Left ventricle myocardium inferior (tissue), 1 donor: ENCODE measurements at places on chromosomes 3 and 15. TPM values are rescaled to one million over a fixed set of nuclear protein-coding genes. Genes with fewer than 3 reads are reported as not detected.

Gene CNTN4
- 1.2 TPM for total RNA-seq

Gene LSMEM2
- 27.7 TPM for total RNA-seq

Gene RAF1
- total RNA-seq, result 137 TPM

Gene GPR62
- 0.16 TPM for total RNA-seq

Gene SSUH2
- total RNA-seq, result 1.1 TPM

Gene RTP3
- not detected for total RNA-seq

DNA sequence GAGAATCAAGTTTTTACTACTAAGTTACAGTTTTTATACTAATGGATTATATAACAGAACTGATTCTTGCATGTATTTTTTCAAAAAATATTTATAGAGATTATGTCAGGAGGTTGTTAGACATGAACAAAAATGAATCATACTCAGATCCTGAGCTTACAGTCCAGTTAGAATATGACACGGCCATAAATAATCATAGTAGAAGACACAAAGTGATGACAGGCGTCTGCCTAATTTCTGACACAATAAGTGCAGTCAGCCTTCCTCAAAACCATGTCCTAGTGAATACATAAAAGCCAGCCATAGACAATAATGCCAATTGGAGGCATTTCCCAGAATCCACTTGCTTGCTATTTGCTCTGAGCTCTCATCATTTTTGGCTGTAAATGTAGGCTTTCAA is 81.7 kb upstream of the POU1F1 start:
- H3K4me3 ChIP-seq, result no peak overlapping the region
- no peaks in the 10 kb centered on the region for H3K4me1 ChIP-seq
- DNase-seq, result no peak
- no peaks in the 10 kb centered on the region for H3K36me3 ChIP-seq
- H3K27me3 ChIP-seq, result no peaks in the 10 kb centered on the region
- H3K27ac ChIP-seq, result no peak overlapping the region

- peaks cover 13% of the 10 kb centered on the region for H3K4me1 ChIP-seq
- H3K36me3 ChIP-seq, result no peaks in the 10 kb centered on the region
- no peak overlapping the region for H3K4me3 ChIP-seq
- H3K27ac ChIP-seq, result peak overlapping the region; percentile 41
- DNase-seq, result no peak
These were observed 74.4 kb downstream of the P2RY1 start for GRCh38 chr3:152909180-152909883.

GRCh38 chr15:94228611-94229010 is 2.8 kb upstream of the MCTP2 start:
- no peak overlapping the region for H3K27ac ChIP-seq
- H3K36me3 ChIP-seq, result no peaks in the 10 kb centered on the region

- H3K4me3 ChIP-seq, result no peak overlapping the region
- DNase-seq, result no peak
- no peak overlapping the region for H3K27ac ChIP-seq
- no peaks in the 10 kb centered on the region for H3K4me1 ChIP-seq
These were observed 775.3 kb upstream of the ARPP21 start for GRCh38 chr3:34864011-34864410.

- no peak for DNase-seq
- H3K4me3 ChIP-seq, result no peak overlapping the region
- H3K4me1 ChIP-seq, result peaks cover 52% of the 10 kb centered on the region
These were observed 5.4 kb upstream of the PPP1R2 start for GRCh38 chr3:195548501-195548900.

- H3K27ac ChIP-seq, result no peak overlapping the region
- H3K4me3 ChIP-seq, result no peak overlapping the region
- no peak for DNase-seq
These were observed 338.9 kb upstream of the CFAP20DC start for GRCh38 chr3:59388555-59389270.

DNA sequence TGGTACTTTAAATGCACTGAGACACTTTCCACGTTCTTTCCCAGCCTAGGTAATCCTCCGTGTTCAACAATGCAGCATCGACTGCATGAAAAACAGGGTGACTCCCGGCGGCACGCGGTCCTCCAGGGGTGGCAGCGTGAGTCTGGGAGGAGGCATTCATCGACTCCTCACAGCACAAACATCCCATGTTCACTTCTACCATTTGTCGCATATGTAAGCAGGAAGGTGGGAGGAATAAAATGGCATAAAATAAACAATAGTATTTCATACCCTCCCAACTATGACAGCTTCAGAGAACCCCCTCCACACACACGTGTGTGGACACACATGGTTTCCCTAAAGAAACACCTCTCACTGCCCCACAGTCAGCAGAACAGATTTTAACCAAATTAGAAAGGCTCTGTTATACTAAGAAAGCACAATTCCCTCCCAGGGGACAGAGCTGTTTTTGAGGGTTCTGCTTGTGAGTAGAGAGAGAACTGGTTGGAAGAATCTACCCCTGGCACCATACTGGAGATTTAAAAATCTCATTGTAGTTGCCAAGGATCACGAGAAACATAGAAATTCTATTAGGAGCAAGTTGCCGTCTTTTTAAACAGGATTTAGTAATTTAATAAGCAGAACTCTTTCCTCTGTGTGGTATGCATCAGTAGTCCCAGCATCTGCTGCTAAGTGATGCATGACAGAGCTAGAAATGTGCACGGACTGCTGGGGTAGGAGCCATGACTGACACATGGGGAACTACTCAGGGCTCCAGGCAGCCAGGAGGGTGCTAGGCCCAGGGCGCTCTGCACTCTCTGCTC is 6.0 kb downstream of the FAM43A start:
- H3K27me3 ChIP-seq, result no peaks in the 10 kb centered on the region
- no peak for DNase-seq
- H3K4me1 ChIP-seq, result peaks cover 62% of the 10 kb centered on the region
- no peak overlapping the region for H3K4me3 ChIP-seq
- H3K36me3 ChIP-seq, result peaks cover 8% of the 10 kb centered on the region

DNA sequence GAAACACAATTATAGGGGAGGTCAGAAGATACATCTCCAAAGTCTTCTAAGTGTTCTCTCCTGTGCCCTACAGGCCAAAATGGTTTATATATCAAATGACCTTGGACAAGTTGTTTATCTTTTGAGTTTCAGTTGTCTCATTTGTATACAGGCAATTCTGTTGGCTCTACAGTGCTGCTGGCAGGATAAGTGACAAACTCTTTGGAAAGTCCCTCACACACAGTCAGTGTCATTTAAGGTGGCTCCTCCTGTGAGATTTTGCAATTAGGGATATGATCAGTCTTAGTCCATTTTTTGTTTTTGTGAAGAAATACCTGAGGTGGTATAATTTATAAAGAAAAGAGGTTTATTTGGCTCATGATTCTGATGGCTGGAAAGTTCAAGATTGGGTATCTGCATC is 1035.8 kb upstream of the CFAP20DC start:
- H3K4me1 ChIP-seq, result no peaks in the 10 kb centered on the region
- H3K4me3 ChIP-seq, result no peak overlapping the region

GRCh38 chr3:13607821-13608597 is 59.1 kb downstream of the FBLN2 start:
- no peaks in the 10 kb centered on the region for H3K4me1 ChIP-seq
- no peak overlapping the region for H3K27ac ChIP-seq
- no peaks in the 10 kb centered on the region for H3K36me3 ChIP-seq
- H3K27me3 ChIP-seq, result peaks cover 25% of the 10 kb centered on the region
- H3K4me3 ChIP-seq, result no peak overlapping the region

GRCh38 chr3:189305412-189305811 is 133.6 kb downstream of the TPRG1 start:
- no peaks in the 10 kb centered on the region for H3K36me3 ChIP-seq
- no peak for DNase-seq
- H3K27ac ChIP-seq, result no peak overlapping the region

DNA sequence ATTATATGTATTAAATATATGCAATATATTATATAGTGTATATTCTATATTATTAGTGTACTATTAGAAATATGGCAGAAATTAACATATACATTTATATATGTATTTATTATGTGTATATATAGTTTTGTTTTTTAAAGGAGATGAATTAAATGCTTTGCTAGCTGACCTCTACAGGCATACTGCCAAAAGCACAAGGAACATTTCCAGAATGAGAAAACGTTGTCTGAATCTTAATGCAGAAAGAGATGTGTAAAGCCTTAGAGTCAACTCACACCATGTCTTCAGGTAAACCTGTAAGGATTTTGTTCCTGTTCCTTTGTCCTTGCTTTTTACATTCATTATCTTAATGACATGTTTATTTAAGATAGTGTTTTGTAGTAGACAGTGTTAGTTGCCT is 111.9 kb downstream of the ST8SIA2 start:
- no peak for DNase-seq
- no peaks in the 10 kb centered on the region for H3K4me1 ChIP-seq
- H3K27ac ChIP-seq, result no peak overlapping the region

- no peak overlapping the region for H3K27ac ChIP-seq
- peaks cover 93% of the 10 kb centered on the region for H3K27me3 ChIP-seq
- H3K4me1 ChIP-seq, result no peaks in the 10 kb centered on the region
- H3K36me3 ChIP-seq, result no peaks in the 10 kb centered on the region
- no peak overlapping the region for H3K4me3 ChIP-seq
These were observed 51.4 kb upstream of the IGF1R start for GRCh38 chr15:98596885-98597392.

DNA sequence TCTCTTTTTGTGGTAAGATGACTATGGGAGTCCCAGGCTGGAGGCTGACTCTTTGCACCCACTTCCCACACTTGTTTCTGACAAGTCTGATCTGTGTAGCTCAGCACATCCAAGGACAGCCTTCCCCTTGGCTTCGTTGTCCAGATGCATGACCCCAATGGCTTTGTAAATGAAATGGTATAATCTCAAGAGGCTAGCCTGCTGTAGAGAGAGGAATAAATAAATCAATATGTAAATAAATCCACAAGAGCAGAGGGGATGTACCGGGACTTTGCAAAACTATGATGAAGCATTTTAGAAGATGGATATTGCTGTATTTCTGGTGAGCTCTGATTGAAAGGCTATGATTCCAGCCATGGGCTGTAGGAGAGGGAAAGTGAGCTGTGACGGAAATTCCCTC is 79.9 kb upstream of the NEO1 start:
- peaks cover 11% of the 10 kb centered on the region for H3K4me1 ChIP-seq
- no peak overlapping the region for H3K27ac ChIP-seq
- H3K4me3 ChIP-seq, result no peak overlapping the region

DNA sequence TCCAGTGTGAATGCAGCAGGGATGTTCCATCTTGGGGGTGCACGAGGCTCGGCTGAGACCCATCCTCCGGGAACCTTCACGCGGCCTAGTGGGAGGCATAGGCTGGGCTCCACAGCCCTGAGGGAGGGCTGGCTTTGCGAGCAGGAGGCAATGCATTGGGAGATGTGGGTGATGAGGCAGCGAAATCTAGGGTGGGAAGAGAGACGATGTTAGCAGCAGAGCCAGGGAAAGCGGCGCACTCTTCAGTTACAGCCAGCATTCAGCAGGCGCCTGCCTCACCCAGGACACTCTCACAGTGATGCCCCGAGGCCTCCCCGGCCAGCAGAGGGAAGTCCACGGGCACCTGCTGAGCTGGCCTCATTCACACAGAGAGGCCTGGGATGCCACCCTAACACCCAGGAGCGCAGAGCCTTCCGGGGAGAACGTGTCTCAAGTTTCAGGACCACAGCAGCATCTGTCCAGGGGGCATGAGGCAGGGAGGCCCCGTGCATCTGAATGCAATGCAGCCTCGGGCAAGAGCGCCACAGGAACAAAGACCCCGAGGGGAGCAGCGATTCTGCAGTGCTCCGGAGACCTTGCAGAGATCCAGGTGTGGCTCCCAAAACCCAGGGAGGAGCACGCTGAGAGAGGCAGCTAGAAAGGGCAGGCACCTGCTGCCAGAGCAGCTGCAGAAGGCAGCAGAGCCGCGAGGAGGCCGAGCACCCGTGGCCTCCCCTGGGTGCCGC is 102.4 kb downstream of the NUP210 start:
- no peaks in the 10 kb centered on the region for H3K4me1 ChIP-seq
- H3K27me3 ChIP-seq, result no peaks in the 10 kb centered on the region
- no peak overlapping the region for H3K27ac ChIP-seq
- no peaks in the 10 kb centered on the region for H3K36me3 ChIP-seq

GRCh38 chr15:25737218-25737643 is 125.9 kb downstream of the ATP10A start:
- peak overlapping the region; percentile 56 for H3K27ac ChIP-seq
- H3K4me3 ChIP-seq, result no peak overlapping the region
- H3K4me1 ChIP-seq, result peaks cover 26% of the 10 kb centered on the region
- no peaks in the 10 kb centered on the region for H3K36me3 ChIP-seq

DNA sequence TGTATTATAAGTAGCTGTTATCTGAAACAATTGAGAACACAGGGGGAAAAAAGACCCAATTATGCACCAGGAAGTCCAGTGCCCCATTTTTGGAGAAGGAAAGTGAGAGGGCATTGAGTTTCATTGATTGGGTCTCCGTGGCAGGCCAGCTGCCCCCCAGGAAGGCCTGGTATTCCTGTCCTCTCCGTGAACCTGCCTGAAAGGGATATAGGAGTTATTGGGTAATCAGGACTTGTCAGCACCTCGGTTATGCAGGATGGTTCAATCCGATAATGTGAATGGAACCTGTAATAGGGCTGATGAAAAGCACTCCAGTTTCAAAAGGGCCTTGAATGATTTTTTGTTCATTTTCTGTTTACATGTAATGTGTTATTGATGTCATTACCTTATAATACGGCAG is 122.0 kb upstream of the RARB start:
- H3K27ac ChIP-seq, result no peak overlapping the region
- no peak overlapping the region for H3K4me3 ChIP-seq
- DNase-seq, result no peak

GRCh38 chr15:26095710-26096330 is 232.7 kb upstream of the ATP10A start:
- no peak overlapping the region for H3K27ac ChIP-seq
- DNase-seq, result no peak
- H3K27me3 ChIP-seq, result peaks cover 25% of the 10 kb centered on the region
- no peaks in the 10 kb centered on the region for H3K36me3 ChIP-seq
- H3K4me1 ChIP-seq, result no peaks in the 10 kb centered on the region

DNA sequence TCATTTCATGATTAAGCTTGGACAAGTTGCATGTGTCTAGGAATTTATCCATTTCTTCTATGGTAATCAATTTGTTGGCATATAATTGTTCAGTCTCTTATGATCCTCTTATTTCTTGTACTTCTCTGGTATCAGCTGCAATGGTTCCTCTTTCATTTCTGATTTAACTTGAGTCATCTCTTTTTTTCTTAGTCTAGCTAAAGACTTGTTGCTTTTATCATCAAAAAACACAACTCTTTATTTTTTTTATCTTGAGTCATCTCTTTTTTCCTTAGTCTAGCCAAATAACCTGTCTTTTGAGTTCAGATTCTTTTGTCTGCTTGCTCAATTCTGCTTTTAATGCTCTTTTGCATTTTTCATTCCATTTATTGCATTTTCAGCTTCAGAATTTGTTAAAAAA is 37.3 kb downstream of the UBE3A start:
- H3K27me3 ChIP-seq, result no peaks in the 10 kb centered on the region
- no peak overlapping the region for H3K4me3 ChIP-seq
- peaks cover 45% of the 10 kb centered on the region for H3K36me3 ChIP-seq

- peaks cover 3% of the 10 kb centered on the region for H3K27me3 ChIP-seq
- DNase-seq, result no peak
- H3K4me1 ChIP-seq, result peaks cover 3% of the 10 kb centered on the region
- no peaks in the 10 kb centered on the region for H3K36me3 ChIP-seq
- H3K27ac ChIP-seq, result no peak overlapping the region
These were observed 62.8 kb downstream of the OTOL1 start for GRCh38 chr3:161559177-161559998.

GRCh38 chr3:67529337-67529736 is 125.1 kb downstream of the SUCLG2 start:
- H3K4me1 ChIP-seq, result peaks cover 19% of the 10 kb centered on the region
- peaks cover 41% of the 10 kb centered on the region for H3K36me3 ChIP-seq
- no peak overlapping the region for H3K4me3 ChIP-seq
- DNase-seq, result no peak
